ENCODE measurements at places on chromosomes 4 and X. TPM values are rescaled to one million over a fixed set of nuclear protein-coding genes. Genes with fewer than 3 reads are reported as not detected.

The PROM1 gene
- total RNA-seq, result 3.1 TPM

The MAGEA1 gene
- total RNA-seq, result 2.2 TPM

The GSPT2 gene
- 9.5 TPM for total RNA-seq

GRCh38 chr4:9989918-9990635 is 31.2 kb downstream of the SLC2A9 start:
- no peak for DNase-seq

GRCh38 chr4:114136069-114136468 is 156.6 kb upstream of the ARSJ start:
- DNase-seq, result no peak

DNA sequence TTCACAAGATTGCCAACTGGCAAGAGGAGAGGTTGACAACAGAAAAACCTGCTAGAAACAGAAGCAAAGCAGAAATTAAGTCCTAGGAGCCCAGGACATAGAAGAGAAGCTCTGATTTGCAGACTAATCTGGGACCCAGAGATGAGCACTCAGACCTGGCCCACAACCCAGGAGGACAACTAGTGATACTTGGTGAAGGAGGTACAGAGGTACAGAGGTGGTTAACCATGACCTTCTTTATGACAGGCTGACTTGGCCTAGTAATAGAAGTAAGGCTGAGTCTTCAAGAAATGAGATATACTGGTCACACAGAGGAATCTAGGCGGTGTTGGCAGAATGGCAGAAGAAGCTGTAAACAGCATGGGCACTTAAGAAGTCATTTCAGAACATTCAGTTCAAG is 43.6 kb downstream of the ANXA5 start:
- no peak for DNase-seq

GRCh38 chr4:122412547-122412946 is 33.7 kb downstream of the ADAD1 start:
- DNase-seq, result no peak

Measured in SK-MEL-5 (cell line).